ENCODE measurements at places on chromosomes 4 and X. TPM values are rescaled to one million over a fixed set of nuclear protein-coding genes. Genes with fewer than 3 reads are reported as not detected.
A peak's percentile ranks its signal among the peaks of the same experiment; 100 is the strongest.

The CCDC149 gene
- total RNA-seq, result 2.2 TPM

The HSPA4L gene
- 11.3 TPM for total RNA-seq

The PAGE2B gene
- total RNA-seq, result not detected

The WAS gene
- total RNA-seq, result not detected

The PPEF1 gene
- total RNA-seq, result not detected

The BMPR1B gene
- total RNA-seq, result 11.5 TPM

The NDP gene
- total RNA-seq, result 1.1 TPM

The MAP9 gene
- 3.3 TPM for total RNA-seq

The HPGD gene
- not detected for total RNA-seq

The ARHGAP36 gene
- total RNA-seq, result not detected

The RENBP gene
- 0.40 TPM for total RNA-seq

The PITX2 gene
- total RNA-seq, result 60.5 TPM

The PRKG2 gene
- 0.06 TPM for total RNA-seq

- peak; percentile 37 for DNase-seq
Measured at GRCh38 chr4:173333658-173334084, 487 bp downstream of the HMGB2 start.

DNA sequence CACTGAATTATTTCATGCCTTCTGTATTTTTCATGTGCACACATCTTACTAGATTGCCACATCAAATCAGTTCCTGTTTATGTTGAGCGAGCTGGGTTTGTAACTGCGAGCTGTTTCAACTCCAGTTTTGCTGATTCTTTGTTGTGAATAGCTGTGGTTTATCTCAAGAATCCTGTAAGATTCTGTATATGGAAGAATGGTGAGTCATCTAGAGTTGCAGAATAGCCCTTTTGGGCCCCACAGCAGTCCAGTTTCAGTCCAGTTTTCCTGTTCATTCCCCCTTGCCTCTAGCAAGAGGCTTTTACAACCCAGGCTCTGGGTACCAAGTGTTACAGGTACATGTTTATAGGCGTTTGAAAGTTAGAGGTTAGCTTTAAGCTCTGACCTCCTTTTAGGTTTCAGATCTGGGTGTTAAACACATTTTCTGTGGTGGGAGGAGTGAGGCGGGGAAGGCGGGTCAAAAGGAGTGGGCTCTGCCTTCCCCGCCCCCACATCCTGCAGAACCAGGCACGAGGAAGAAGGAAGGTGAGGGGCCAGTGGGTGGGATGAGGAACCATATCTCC lies 32.7 kb downstream of the TBC1D14 start:
- peak; percentile 92 for DNase-seq

GRCh38 chr4:8131210-8131609 lies 27.4 kb downstream of the ABLIM2 start:
- no peak for DNase-seq

GRCh38 chr4:158811704-158812103 lies 42.9 kb downstream of the FNIP2 start:
- no peak for DNase-seq

- DNase-seq, result no peak
Measured at GRCh38 chr4:186910385-186910784, 186.7 kb upstream of the FAT1 start.

- DNase-seq, result peak; percentile 12
Measured at GRCh38 chr4:11585506-11585905, 156.8 kb upstream of the HS3ST1 start.

- DNase-seq, result no peak
Measured at GRCh38 chr4:126081336-126081735, 766.6 kb downstream of the FAT4 start.

DNA sequence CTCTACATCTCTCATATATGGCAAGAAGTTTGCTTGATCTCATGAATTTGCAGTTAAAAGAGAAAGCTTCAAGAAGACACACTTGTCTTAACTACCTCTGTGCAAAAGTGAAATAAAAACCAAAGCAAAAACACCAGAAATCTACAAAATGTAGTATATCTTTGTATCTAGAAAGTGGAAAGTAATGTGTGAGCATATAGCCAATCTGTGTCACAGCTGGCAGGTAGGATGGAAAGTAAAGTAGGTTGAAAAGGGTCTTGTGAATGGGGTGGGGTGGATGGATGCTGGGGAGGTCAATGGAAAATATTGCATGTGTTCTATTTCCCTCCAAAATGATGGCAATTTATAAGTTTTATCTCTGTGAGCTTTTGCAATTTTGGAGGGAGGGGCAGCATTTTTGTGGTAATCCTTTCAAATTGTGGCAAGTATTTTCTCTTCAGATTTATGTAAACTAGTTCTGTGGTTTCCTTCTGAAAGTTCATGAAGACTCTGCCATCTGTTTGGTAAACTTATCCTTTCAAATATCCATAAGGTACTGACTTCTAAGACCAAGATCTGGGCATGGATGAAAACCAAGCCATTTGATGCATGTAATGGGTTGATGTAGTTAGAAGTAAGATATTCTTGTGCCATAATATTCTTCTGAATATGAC lies 215.9 kb upstream of the GIMD1 start:
- peak; percentile 80 for DNase-seq

DNA sequence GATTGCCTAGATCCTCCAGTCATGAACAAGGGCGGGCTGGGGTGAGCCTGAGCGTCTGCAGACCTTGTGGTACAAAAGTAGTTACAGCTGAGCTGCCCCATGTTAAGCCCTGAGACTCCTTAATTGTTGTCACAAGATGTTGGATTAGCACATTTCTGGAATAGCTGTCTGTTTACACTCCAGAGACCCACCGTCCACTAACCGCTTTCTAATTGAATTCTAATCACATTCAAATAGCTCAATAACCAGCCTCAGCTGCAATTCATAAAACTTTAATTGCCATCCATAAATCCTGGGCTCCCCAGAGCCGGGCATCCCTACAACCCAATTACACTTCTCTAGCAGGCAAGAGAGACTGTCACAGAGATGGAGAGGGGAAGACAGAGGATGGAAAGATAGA lies 1.6 kb upstream of the GSX2 start:
- DNase-seq, result no peak

DNA sequence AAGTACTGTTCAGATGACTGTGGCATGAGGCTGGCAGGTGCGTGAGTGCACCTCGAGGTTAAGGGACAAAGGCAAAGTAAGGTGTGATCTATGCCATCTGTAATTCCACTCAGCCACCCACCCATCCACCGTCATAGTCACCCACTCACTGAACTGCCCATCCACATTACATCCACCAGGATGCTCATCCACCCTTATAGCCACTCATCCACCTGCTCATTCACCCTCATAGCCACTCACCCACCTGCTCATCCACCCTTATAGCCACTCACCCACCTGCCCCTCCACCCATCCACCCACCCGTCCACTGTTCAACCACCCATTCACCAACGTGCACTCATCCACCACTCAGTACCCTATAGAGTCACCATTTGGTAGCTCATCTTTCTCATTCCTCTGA lies 64.1 kb upstream of the UXT start:
- no peak for DNase-seq

DNA sequence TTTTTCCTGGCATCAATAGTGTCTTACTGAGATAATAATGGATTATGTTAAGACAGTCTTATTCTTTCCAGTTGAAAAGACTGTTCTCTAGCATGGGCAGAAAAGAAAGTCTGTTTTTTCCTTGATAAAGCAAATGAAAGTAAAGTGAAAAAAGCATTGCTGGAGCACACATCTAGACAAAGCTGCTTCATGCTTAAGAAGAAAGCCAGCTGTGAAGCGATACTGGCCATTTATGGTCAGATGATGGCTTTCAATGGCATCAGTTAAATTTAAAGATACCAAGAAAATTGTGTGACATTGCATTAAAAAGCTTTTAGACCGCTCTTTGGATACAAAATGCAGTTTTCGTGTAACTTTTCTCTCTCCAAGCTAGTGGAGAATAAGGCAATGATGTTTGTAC lies 242.1 kb upstream of the TRAM1L1 start:
- no peak for DNase-seq

DNA sequence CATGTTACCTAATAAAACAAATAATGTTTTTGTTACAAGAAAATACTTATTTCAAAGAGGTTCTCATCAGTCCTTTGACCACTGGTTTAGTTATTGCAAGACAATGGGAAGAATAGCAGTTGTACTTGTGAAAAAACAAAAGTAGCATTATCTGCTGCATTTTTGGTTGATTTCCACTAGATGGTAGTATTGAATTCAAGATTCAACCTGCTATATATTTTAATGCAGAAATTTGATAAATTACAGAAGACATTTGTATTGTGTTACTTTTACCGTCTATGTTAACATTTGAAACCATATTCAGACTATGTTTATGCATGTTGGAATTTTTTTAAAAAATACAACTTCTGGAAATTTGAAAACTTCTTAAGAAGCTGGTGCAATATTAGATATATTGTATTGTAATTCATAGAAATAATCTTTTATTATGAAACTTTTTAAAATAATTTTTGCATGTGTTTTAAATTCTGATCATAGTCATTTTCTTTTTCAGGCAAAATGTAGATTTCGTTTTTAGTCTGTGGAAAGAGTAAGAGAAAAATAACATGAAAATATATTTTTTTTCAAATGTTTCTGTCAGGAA lies 56.4 kb downstream of the SPCS3 start:
- DNase-seq, result peak; percentile 29

GRCh38 chrX:107936434-107936730 lies 45.8 kb downstream of the TEX13B start:
- DNase-seq, result no peak

GRCh38 chr4:176156656-176157055 lies 38.7 kb downstream of the SPATA4 start:
- peak; percentile 97 for DNase-seq

- no peak for DNase-seq
Measured at GRCh38 chr4:6106156-6106555, 87.9 kb upstream of the C4orf50 start.

- peak; percentile 74 for DNase-seq
Measured at GRCh38 chr4:138035781-138036258, 206.3 kb downstream of the SLC7A11 start.

- DNase-seq, result no peak
Measured at GRCh38 chr4:180207921-180208320, 2035.3 kb upstream of the TENM3 start.

DNA sequence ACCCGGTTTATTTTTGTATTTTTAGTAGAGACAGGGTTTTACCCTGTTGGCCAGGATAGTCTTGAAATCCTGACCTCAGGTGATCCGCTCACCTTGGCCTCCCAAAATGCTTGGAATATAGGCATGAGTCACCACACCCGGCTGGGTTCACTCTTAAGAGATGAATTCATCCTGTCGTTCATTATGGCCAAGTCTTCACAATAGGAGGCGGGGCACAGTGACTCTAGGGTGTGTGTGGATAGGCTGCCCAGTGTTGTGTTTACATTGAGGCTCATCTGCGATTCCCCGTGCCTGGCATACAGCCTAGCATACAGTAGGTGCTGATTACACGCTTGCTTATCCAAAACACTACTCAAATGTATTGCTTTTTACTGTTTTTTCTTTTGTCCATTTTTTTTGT lies 41.3 kb upstream of the IGFBP7 start:
- no peak for DNase-seq

GRCh38 chr4:100345585-100345984 lies 155.3 kb upstream of the DDIT4L start:
- no peak for DNase-seq

- no peak for DNase-seq
Measured at GRCh38 chr4:55892156-55892555, 38.7 kb downstream of the EXOC1 start.

GRCh38 chrX:15797707-15798106 lies 7.4 kb downstream of the ZRSR2 start:
- DNase-seq, result peak; percentile 33

- DNase-seq, result no peak
Measured at GRCh38 chr4:145420595-145421214, 60.9 kb upstream of the SMAD1 start.

GRCh38 chr4:1207157-1207470 lies 34.7 kb upstream of the SPON2 start:
- DNase-seq, result no peak

DNA sequence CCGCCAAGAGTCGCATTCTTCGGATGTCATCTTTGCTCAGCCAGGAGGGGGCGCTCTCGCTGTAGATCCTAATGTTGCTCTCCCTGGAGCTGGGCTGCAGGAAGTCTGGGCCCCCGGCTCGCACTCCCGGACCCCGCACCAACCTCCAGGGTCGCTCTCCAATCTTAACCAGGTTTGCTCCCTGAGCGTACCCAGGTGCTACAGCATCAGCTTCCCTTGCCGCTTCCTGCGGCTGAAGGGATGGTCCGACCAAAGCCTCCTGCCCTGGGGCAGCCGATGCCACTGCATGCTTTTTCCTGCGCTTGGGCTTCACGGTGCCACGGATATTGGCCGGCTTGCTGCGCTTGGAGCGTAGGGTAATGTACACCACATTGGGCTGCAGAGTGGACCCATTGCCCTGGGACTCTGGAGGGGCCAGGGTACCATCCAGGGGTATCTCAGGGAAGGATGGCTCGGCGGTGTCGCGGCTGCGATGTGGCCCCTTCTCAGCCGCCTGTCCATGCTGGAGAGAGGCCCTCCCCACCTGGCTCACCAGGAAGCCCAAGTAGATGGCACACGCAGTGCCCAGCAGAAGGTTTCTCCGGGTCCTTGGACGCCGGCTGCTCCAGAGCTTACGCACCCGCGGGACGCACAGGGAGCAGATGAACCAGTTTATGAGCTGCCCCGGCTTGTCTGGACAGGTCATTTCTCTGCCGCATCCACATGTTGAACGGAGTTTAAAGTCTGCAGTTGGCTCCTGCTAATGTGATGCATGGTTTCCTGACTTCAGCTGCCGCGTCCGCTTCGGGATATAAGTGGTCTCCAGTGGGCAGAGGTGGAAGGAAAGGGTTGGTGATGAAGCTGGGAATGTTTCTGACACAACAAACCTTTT lies 1.9 kb downstream of the GASK1B start:
- peak; percentile 84 for DNase-seq

- DNase-seq, result peak; percentile 77
Measured at GRCh38 chrX:1468250-1468772, 15.6 kb upstream of the ASMTL start.
